ENCODE measurements at places on chromosomes 16 and 17.

- no peak for DNase-seq
These were observed 119.2 kb upstream of the CCL2 start for GRCh38 chr17:34135841-34136240.

DNA sequence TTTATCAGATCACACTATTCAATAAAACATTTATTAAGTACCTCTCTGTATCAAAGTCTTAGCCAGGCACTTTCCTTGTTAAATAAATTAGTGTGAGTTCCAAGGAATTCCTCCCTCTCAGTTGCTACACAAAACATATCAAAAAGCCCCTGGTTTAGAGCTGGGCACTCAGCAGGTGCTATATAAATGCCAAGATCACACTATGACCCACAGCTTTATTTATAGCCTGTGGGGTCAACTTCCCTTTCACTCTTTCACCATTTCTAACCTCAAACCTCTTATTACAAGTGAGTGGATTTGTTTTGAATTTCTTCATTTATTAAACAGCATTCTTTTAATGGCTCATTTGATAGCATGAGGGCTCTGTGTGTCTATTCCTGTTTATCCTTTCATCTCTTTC lies 112.6 kb upstream of the MPHOSPH6 start:
- no peak for DNase-seq

DNA sequence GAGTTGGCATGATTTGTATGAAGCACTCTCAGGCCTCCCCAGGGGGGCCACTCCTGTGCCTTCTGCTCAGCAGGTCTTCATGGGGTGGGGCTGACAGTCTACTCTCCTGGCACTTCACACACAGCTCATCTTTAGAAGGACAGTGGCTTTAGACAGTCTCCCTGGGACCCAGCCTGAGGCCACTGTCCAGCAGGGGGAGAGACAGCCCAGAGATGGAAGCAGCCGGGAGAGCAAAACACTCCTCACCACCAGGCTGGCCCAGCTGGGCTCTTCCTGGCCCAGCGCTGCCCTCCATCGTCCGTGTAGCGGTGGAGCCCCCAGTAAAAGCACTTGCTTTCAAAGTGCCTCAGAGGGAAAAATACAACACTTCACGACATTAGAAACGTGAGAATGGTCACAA lies 62.0 kb upstream of the CRHR1 start:
- no peak for DNase-seq

DNA sequence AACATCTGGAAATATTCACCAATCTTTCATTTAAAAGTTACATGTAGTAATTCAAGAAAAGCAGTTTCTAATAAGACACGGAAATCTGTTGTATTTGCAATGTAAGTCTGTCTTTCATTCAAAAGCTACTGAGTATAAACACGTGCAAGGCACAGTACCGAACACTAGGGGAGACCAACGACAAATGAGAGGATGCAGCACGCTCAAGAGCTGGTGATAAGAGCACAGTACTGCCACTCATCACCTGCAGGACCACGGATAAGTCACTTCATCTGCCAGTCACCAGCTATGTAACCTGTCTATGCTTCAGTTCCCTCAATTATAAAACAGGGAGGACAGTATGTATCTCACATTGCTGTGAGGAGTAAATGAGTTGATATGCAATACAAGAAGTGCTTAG lies 67.1 kb downstream of the CLEC18A start:
- no peak for DNase-seq

DNA sequence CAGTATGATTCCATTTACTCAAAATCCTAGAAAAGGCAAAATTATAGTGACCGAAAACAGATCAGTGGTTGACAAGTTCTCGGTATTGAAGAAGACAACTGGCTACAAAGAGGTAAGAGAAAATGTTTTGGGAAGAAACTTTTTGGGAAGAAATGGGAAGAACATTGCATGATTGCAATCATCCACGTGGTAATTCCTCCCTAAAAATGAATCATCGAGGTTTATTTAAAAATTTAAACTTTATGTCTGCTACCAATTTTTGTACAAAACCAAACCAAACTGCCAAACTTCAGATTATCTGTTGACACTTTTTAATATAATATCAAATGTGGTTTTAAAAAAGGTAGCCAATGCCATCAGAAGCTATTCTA lies 8.1 kb downstream of the SMURF2 start:
- DNase-seq = no peak

- DNase-seq = no peak
These were observed 29.2 kb downstream of the ATPAF2 start for GRCh38 chr17:18009609-18010420.

- DNase-seq = no peak
These were observed 12.5 kb upstream of the CIBAR2 start for GRCh38 chr16:85124636-85125346.

- no peak for DNase-seq
These were observed at the start of gene USB1 for GRCh38 chr16:58000706-58001676. USB1 (plus strand) TSS chr16:58001407; CDS start chr16:58001484, 77 bp downstream.

DNA sequence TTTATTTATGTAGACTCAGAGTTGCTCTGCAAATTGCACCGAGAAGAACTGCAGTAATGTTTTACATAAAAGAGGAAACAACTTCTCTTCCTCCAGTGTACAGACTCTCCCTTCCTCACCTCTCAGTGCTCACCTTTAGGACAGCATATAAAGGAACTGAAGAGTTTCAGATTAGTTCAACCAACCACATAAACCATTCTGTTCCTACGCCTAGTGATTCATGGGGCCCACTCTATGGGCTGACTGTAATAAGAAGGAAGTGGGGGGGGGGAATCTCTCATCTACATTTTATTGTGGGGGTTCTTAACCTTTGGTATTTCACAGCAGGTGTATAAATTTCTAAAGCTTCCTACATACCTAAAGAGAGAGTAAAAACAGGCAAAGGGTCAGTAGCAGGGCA lies 18.3 kb downstream of the ZSWIM7 start:
- DNase-seq = no peak

DNA sequence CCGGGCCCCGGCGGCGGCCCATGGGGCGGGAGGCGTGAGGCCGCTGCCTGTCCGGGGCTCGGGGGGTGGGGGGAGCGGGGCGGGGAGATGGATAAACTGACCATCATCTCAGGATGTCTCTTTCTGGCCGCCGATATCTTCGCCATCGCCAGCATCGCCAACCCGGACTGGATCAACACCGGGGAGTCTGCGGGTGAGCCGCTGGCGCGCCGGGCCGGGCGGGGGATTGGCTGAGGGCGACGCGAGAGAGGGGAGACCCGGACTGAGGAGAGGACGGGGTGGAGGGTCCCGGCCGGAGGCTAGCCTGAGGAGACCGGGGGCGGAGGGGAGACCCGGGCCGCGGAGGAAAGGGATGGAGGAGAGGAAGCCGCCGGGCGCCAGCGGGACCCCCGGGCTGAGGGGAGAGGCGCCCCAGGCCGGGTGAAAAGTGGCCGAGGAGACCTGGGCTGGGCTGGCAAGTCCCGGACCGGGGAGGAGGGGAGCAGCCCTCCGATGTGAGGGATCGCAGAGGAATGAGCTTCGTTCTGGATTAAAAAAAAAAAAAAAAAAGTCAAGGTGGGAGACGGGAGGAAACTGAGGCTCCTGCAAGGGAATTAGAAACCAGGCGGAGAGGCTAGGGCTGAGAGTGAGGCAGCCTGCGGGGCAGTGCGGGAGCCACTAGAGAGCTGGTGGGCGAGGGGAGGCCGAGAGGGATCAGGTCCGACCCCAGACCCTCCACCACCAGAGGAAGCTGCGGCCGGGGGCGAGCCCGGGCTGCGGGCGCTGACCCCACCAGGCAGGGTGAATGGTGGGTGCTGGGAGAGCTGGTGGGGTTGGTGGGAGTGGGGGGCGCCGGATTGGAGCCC lies 526 bp downstream of the MOSMO start:
- no peak for DNase-seq

GRCh38 chr16:47395733-47396498 lies 64.9 kb downstream of the ITFG1 start:
- no peak for DNase-seq

- no peak for DNase-seq
These were observed 1.7 kb downstream of the ADGRG5 start for GRCh38 chr16:57544124-57544653.

DNA sequence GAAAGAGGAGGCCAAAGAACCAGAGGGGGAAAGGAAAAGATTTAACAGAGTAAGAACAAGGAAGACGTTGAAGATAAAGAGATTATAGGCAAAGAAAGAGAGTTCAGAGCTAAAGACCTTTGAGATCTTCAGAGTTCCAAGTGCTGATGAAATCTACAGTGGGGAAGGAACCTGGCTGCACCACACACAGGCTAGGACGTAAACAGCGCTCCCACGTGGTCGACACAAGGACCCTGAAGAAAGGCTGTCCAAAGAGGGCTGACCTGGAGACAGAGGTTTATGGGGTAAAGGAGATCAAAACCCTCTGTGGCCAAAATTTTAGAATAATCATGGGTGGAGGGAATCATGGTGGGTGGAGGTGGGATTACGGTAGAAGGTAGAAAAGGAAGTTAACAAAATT lies 121.6 kb downstream of the PMP22 start:
- DNase-seq = no peak

GRCh38 chr16:24036614-24037013 lies 200.8 kb downstream of the PRKCB start:
- no peak for DNase-seq

GRCh38 chr17:34006126-34006525 lies 249.0 kb upstream of the CCL2 start:
- DNase-seq = no peak

DNA sequence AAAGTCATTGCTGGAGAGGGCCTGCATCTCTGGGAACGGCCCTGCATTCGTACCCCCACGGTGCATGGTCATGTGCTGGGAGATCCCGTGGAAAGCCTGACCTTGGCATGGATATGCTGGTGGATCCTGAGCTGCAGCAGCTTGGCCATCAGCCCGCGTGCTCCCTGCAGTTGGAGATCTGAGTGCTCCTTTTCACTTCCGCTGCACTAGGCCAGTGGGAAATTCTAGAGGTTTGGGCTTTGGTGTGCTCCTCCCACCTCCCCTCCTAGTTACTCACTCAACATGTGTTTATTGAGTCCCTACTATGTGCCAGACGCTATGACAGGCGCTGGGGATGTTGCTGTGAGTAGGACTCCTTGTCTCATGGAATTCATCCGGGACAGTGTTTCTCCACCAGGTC lies 91.1 kb downstream of the RGS9 start:
- no peak for DNase-seq

- no peak for DNase-seq
These were observed 36.2 kb upstream of the PPM1D start for GRCh38 chr17:60563743-60564142.

- no peak for DNase-seq
These were observed 30.8 kb upstream of the METTL16 start for GRCh38 chr17:2542456-2542855.

GRCh38 chr17:68600931-68601564 lies at the start of gene FAM20A:
FAM20A (minus strand) TSS chr17:68601367; CDS start chr17:68600666, 701 bp downstream.
- DNase-seq = no peak

GRCh38 chr17:75308732-75309629 lies 19.7 kb upstream of the SLC25A19 start:
- no peak for DNase-seq

- no peak for DNase-seq
These were observed 1.9 kb upstream of the PER1 start for GRCh38 chr17:8153957-8154607.

DNA sequence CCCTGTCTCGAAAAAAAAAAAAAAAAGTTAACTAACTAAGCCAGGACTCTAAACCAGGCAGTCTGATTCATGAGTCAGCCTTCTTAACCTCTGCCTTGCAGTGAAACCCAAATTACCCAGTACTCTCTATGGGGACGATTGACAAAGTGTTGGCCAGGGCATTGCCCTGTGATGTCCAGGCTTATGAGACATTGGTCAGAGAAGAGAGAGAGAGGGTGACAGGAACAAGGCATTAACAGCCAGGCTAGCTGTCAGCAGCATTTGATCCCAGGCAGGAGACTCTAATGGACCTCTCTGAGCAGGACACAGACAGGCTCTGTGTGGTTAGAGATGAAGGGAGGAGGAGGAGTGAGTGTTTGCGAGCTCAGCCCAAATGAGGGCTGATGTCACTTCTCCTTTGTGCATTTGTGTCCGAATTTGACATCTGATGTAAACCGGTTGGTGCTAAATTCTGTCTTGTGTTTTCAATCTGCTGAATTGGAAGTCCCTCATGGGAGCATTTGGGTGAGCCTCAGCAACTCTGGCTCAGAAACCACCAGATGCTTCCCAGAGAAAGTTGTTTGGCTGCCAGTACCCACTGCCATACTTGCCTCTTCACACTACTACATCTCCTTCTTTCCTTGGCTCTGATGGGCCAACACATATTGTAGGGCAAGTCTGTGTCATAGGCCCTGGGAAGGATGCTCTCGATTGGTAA lies 4.3 kb upstream of the MYL4 start:
- DNase-seq = no peak

- DNase-seq = no peak
These were observed 77.1 kb downstream of the ELAC2 start for GRCh38 chr17:12940699-12941098.

- no peak for DNase-seq
These were observed 47.3 kb upstream of the CHMP6 start for GRCh38 chr17:80944326-80944725.

- DNase-seq = no peak
These were observed 43.6 kb downstream of the NOS2 start for GRCh38 chr17:27756467-27757371.

DNA sequence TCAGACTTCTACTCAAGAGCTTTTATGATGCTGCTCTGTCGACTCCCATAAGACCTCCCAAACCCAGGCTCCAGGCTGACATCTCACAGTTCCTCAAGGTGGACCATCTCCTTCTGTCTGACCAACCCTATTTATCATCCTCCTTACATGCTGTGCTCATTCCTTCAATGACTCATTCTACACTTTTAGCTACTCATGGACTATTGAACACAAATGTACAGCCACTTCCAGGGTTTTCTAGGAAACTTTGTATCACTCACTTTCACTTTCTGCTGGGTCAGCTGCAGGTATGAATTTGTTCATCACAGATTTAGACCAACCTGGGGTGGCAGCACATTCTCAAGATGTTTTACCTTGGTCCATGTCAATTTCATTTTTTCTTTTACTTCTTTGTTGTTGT lies 162.4 kb upstream of the FAM20A start:
- no peak for DNase-seq

DNA sequence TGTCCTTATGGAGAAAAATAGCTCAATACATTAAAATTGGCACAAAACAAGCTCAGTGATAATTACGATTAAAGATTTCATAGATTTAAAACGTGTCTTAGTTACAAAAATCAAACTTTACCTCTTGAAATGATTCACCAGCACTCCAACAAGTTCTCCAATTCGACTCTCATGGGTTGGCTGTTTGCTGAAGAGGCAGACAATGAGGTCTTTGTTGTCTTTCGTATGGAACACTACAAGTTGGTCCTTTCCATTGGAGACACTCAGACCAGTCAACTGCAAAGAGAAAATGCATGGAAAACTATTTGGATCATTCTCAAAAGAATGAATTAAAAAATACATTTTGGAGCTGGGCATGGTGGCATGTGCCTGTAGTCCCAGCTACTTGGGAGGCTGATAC lies 118.2 kb downstream of the CDK5R1 start:
- DNase-seq = no peak
